ENCODE measurements at places on chromosomes 3 and 15. TPM values are rescaled to one million over a fixed set of nuclear protein-coding genes. Genes with fewer than 3 reads are reported as not detected.

Gene KCNMB2
- not detected for total RNA-seq

Gene MME
- 5.7 TPM for total RNA-seq

Gene ZNF80
- total RNA-seq: not detected

Gene BFSP2
- not detected for total RNA-seq

Gene CAMKV
- not detected for total RNA-seq

Gene IGSF10
- total RNA-seq: 3.3 TPM

Gene AMT
- total RNA-seq: 29.1 TPM

Gene EPHA3
- total RNA-seq: 11.4 TPM

GRCh38 chr3:129409541-129409940 is 18.9 kb downstream of the EFCAB12 start:
- no peak for DNase-seq

- no peak for DNase-seq
These were observed 294.0 kb downstream of the DIPK2A start for GRCh38 chr3:144265542-144266100.

DNA sequence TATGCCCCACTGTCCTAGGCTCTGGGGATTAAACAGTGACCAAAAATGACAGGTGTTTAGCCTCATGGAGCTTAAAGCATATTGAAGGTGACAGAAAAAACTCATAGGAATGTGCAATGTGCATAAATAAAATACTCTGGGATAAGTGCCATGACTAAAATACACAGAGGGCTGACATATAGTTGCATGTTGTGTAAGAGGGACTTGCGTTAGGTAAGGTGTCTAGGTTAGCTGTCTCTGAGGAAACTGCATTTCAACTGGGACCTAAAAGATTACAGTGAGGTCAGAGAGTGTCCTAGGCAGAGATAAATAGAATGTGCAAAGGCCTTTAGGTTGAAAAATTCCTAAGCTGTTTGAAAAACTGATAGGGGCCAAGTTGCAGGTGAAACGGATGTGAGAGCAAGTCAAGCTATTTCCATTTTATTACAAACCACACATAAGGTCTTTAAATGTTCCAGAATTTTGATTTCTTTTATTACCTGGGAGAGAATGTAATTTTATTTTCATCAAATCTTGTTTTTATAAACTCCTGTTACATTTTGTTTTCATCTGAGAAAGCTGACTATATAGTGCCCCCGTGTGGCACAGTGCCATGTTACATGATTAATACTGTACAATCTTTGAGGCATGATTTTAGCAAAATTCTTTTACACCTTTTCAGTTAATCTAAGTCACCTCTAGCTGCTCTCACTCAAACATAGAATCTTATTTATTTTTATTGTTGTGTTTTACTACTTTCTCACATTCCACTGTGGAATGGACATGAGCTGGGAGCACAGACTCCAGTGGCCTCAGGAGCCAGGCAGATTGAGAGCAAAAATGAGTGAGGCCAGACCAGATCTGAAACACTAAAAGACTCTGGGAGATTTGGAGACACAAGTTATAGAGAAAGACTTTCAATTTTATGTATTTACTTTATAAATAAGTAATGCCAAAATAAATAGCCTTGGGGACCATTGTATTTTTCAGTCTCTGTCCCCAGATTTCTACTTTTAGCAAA is 259.6 kb upstream of the ZNF717 start:
- no peak for DNase-seq

- DNase-seq: no peak
These were observed 19.8 kb upstream of the TNFSF10 start for GRCh38 chr3:172542999-172543398.

- DNase-seq: no peak
These were observed 60.9 kb upstream of the MAGI1 start for GRCh38 chr3:66099541-66100065.

DNA sequence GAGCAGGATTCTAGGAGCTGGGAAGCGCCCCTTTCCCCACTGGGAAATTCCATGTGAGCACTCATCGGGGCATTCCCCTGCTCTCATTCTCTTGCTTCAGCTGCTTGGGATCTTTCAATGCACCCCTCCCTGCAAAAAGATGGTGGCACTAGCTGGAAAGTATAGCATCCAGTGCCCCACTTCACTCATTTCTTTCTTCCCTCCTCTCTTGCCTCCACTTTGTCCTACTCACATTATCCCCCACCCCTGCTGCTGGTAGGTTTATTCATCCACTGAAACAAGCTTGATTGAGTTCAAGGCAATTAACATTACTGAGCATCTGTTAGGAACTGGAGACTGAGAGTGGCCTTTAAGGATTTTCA is 84.8 kb upstream of the LIMD1 start:
- DNase-seq: no peak

DNA sequence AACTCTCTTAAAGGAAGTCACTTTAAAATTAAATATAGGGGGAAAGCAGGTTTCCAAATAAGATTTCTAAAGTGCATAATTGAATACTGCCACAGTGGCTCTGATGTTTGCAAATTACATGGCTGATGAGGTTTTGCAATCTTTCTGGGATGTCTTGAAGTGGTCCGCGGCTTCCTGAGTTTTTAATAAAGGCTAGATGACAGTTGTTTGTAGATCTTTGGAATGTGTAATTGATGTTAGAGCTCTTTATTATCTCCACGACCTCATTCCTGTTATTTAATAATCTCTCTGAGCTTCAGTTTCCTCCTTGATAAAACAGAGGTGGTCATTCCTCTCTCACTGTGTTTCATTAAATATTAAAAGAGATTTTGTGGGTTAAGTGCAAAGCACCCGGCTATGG is 27.0 kb upstream of the CEMIP start:
- DNase-seq: no peak

DNA sequence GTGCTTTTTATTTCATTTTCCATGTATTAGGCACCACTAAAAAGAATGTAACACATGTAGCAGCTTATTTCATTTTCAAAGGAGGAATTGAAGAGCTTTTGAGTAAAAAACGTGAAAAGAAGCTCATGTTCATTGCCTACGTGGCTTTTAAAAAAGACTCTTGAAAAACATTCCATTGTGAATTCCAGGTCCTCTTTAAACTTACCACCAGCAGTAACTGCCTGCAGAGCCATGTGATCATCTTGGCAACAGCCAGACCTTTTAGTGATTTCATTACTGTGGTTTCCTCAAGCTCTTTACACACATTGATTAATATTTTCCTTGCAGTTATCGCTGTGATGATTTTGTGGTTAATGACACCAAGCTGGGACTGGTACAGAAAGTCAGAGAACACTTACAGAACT is 43.8 kb upstream of the FBXL22 start:
- peak; percentile 54 for DNase-seq

- no peak for DNase-seq
These were observed 35.2 kb downstream of the ZNF710 start for GRCh38 chr15:90036343-90036742.

GRCh38 chr3:157586293-157586692 is 83.1 kb upstream of the VEPH1 start:
- DNase-seq: no peak

- no peak for DNase-seq
These were observed 6.7 kb downstream of the CISH start for GRCh38 chr3:50604628-50605588.

- DNase-seq: peak; percentile 54
These were observed 203.8 kb downstream of the UACA start for GRCh38 chr15:70559265-70560239.

GRCh38 chr15:85600001-85600400 is 194.7 kb downstream of the KLHL25 start:
- DNase-seq: no peak

DNA sequence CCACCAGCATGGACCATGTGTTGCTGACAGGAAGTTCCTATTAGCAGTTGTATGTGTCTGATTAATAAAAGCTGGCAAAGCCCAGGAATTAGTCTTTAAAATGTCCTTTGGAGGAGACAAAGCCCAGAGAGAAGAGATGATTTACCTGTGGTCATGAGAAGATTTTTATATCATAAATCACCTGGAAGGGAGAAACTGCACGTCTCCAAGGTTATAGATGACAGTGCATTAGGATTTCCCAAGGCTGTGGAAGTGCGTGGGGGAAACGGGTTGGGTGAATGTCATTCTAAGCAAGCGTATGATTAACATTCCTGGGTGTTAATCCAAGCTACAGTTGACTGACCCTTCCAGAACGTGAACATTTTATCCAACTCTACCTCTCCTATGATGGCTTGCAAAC is 76.6 kb downstream of the SLC6A11 start:
- no peak for DNase-seq

GRCh38 chr3:194871143-194871863 is 185.6 kb downstream of the FAM43A start:
- DNase-seq: peak; percentile 65

DNA sequence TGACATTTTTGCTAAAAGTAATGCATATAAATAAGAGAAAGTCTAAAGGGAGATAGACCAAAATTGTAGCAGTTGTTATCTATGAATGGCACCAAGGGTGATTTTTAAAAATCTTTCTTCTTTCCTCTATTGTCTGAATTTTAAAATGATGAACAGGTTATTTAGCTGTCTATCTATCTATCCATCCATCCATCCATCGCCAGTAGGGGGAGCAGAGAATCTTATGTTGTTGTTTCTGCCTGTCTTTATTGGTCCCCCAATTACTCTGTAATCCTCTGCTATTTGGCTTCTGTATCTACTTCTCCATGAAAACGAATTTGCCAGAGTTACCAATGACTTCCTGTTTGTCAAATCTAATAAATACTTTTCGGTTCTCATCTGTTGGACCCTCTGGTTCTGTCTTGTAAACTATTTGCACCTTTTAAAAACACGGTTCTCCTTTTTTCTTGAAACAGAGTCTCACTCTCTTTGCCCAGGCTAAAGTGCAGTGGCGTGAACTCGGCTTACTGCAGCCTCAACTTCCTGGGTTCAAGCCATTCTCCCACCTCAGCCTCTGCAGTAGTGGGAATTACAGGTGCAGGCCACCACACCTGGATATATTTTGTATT is 86.0 kb downstream of the ECT2 start:
- DNase-seq: no peak

DNA sequence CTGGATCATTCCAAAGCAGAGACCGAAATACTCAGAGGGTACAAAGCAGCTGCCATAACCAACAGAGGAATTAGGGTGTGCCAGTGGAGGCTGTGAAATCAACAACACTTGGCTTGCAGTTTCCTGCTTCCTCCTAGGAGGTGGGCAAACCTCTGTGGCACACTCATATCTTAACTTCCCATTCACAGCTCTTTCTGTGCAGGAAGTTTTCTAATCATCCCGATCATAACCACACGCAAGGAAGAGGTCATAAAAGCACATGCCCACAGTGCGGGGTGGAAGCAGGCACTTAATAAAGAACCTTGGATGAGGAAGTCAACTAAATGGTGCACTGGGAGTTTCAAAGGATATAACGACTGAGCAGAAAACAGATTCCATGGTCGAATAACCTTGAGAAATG is 5.1 kb downstream of the SCAMP2 start:
- no peak for DNase-seq

- DNase-seq: no peak
These were observed 87.8 kb upstream of the TSEN2 start for GRCh38 chr3:12396471-12396870.

GRCh38 chr3:135097276-135097946 is 302.4 kb downstream of the EPHB1 start:
- DNase-seq: no peak

DNA sequence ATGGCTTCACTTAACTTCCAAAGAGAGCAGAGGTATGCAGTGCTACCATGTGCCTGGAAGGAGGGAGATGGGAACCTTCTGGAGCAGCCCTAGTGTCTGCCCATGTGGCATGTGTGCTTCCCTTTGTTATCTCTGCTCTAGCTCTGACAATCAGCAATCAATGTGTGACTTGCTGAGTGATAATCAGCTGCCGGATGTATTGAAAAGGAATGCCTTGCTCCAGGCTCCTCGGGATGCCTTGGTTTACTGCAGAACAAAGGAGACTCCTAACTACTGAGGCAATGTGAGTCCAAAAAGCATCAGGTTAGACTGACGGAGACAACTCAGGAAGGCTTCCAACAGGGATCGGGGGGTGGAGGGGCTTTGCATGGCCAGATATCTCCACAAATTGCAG is 36.0 kb upstream of the CORO2B start:
- no peak for DNase-seq

GRCh38 chr3:68936856-68937255 is 4.5 kb upstream of the TAFA4 start:
- no peak for DNase-seq

- DNase-seq: no peak
These were observed 37.5 kb downstream of the GAP43 start for GRCh38 chr3:115660646-115661337.

GRCh38 chr15:100328796-100329195 is 13.0 kb downstream of the ADAMTS17 start:
- DNase-seq: no peak

DNA sequence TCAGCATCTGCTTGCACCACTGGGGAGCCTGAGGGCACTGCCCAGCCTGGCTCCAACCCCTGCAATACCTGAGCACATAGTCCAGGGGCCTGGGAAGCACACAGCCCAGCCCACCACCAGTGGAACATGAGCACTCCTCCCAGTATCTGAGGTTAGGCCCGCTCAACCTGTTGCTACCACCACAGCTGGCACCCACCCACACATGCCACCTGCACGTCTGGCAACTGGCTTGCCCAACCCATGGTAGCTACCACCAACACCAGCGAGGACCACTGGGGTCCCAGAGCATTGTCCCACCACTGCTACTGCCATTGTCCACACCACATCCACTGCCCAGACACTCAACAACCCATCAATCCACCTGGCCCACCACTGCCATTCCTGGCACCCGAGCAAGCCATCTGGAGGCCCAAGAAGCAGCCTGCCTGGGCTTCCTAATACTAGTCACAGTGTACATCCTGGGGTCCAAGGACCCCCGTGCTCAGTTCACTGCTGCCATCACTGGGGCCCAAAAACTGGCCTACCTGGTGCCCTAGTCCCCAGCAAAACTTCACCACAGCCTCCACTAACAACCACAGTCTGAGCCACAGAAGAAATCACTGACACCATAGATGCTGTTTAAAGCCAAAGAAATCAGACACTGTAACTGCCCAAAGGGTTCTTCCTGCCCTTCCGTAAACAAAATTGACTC is 62.1 kb upstream of the TBC1D23 start:
- DNase-seq: no peak

Measured in ureter (tissue), 1 donor.